Progenitor cell of endocrine pancreas (in vitro differentiated cells): ENCODE measurements at places on chromosomes 16 and 17. TPM values are rescaled to one million over a fixed set of nuclear protein-coding genes. Genes with fewer than 3 reads are reported as not detected.
A peak's percentile ranks its signal among the peaks of the same experiment; 100 is the strongest.

The WFIKKN2 gene
- total RNA-seq = not detected in 2 replicates

The TLCD2 gene
- 2.7 and 2.9 TPM in 2 replicates for total RNA-seq

The CD68 gene
- not detected in 2 replicates for total RNA-seq

The HSF5 gene
- 0.11 and 0.12 TPM in 2 replicates for total RNA-seq

The CTRB2 gene
- 1.1 TPM in 1 of 2 replicates, not detected in the other for total RNA-seq

The EVPLL gene
- not detected in 2 replicates for total RNA-seq

The ZNF469 gene
- 0.05 and 0.07 TPM in 2 replicates for total RNA-seq

The IRX5 gene
- total RNA-seq = 1.2 and 1.6 TPM in 2 replicates

The TMIGD1 gene
- total RNA-seq = not detected in 2 replicates

The CES5A gene
- not detected in 2 replicates for total RNA-seq

- DNase-seq = no peak
- peaks cover 45% of the 10 kb centered on the region for H3K27me3 ChIP-seq
- no peak overlapping the region for H3K4me3 ChIP-seq
These were observed 520.8 kb upstream of the ZFHX3 start for GRCh38 chr16:73568769-73569168.

DNA sequence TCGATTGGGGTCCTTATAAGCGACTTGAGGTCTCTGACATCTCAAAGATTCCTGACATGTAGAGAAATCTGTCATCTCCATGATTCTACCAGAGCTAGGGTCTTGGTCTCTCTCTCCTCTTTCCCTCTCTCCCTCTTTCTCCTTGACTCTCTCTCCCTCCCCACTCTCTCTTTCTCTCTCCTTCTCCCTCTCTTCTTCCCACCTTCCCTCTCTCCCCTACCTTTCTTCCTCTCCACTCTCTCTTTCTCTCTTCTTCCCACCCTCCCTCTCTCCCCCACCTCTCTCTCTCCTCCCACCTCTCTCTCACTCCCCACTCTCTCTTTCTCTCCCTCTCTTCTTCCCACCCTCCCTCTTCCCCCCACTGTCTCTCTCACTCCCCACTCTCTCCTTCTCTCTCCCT lies 32.6 kb downstream of the B4GALNT2 start:
- H3K27ac ChIP-seq = no peak overlapping the region
- no peaks in the 10 kb centered on the region for H3K36me3 ChIP-seq
- H3K27me3 ChIP-seq = peaks cover 31% of the 10 kb centered on the region
- DNase-seq = no peak
- no peak overlapping the region for H3K4me3 ChIP-seq

GRCh38 chr17:33751702-33752065 lies 458.6 kb upstream of the ASIC2 start:
- H3K4me1 ChIP-seq = peaks cover 7% of the 10 kb centered on the region
- H3K36me3 ChIP-seq = no peaks in the 10 kb centered on the region
- peak overlapping the region; percentile 42 for H3K27ac ChIP-seq
- DNase-seq = no peak
- peaks cover 29% of the 10 kb centered on the region for H3K27me3 ChIP-seq

GRCh38 chr17:67801626-67802175 lies 23.6 kb upstream of the BPTF start:
- no peaks in the 10 kb centered on the region for H3K36me3 ChIP-seq
- no peak overlapping the region for H3K4me3 ChIP-seq
- no peaks in the 10 kb centered on the region for H3K4me1 ChIP-seq
- H3K27me3 ChIP-seq = peaks cover 3% of the 10 kb centered on the region
- H3K27ac ChIP-seq = no peak overlapping the region

GRCh38 chr16:1705688-1706385 lies at the start of gene MAPK8IP3:
Gene MAPK8IP3 (plus strand): TSS chr16:1706195. CDS start chr16:1706340, 145 bp downstream.
- H3K4me1 ChIP-seq = peaks cover 13% of the 10 kb centered on the region
- H3K27ac ChIP-seq = peak within 1 kb of the TSS; percentile 99
- DNase-seq = peak; percentile 96
- no peaks in the 10 kb centered on the region for H3K27me3 ChIP-seq
- H3K4me3 ChIP-seq = peak within 1 kb of the TSS; percentile 99
- H3K36me3 ChIP-seq = peaks cover 8% of the 10 kb centered on the region

- H3K36me3 ChIP-seq = peaks cover 4% of the 10 kb centered on the region
- peak overlapping the region; percentile 24 for H3K4me3 ChIP-seq
These were observed 6.8 kb downstream of the UBALD2 start for GRCh38 chr17:76271669-76272540.

DNA sequence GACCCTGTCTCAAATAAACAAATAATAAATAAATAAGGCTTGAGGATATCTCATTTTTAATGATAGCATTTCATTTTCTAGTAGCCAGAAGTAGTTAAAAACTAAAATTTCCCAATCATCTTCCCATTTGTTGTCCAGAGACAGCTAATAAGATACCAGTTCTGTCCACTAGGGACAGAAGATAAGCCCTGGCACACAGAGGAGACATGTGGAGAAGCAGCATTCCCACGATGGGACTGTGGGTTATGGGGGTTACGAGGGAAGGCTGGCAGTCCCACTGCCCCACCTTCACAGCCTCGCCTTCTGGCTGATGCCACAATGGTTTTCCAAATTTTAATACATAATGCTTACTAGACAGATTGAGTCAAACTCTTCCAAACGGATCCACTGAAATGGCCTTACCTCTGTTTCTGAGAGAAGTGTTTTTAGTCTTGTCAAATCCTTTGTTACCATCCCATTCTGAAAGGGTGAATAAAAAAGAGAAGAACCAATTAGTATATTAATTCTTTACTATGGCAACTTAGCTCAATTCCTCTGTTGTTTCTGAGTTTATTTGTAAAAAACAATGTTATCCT lies 44.2 kb downstream of the HELZ start:
- peaks cover 22% of the 10 kb centered on the region for H3K36me3 ChIP-seq
- H3K27ac ChIP-seq = no peak overlapping the region
- H3K27me3 ChIP-seq = no peaks in the 10 kb centered on the region

DNA sequence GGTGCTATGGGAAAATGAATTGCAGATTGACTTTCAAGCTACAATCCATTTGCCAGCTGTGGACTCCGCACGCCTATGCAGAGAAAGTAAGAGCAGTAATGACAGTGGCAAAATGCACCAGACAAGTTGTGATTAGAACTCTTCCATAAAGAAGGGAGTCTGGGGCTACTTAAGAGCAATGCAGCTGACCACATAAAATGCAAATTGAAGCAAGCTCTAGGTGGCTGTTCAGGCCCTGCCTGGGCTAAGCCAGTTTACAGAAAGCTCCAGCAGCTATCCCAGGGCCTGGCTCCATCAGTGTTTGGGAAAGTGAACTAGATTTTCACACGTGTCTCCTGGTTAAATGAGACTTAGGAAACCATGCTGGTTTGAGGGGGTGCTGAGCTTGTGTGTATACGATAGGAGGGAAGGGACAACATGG lies 2.2 kb upstream of the MAP2K6 start:
- H3K4me3 ChIP-seq = no peak overlapping the region
- peaks cover 7% of the 10 kb centered on the region for H3K4me1 ChIP-seq
- no peak for DNase-seq

DNA sequence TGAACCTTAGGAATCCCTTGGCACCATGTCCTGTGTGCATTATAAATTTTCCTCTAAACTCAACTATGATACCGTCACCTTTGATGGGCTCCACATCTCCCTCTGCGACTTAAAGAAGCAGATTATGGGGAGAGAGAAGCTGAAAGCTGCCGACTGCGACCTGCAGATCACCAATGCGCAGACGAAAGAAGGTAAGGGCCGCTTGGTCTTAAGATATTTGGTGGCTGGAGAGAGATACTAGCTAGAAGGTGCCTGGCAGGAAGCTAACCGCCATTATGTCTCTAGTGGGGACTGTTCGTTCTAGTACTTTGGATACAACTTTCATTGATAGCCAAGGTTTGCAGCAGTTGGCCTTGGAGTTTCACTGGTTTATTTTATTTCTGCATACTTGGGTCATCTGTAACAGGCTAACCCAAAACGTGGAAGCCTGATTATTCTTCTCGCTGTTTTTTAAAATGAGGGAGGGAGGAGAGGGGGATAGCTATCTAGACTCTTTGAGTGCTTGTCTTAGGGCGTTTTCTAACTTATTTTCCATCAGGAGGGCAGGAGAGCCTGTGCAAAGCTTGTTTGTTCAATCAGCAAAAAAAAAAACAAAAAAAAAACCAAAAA lies 1.3 kb downstream of the RBBP6 start:
- H3K4me3 ChIP-seq = peak overlapping the region; percentile 98
- peak overlapping the region; percentile 99 for H3K27ac ChIP-seq
- no peak for DNase-seq
- peaks cover 2% of the 10 kb centered on the region for H3K36me3 ChIP-seq
- H3K4me1 ChIP-seq = peaks cover 24% of the 10 kb centered on the region

- peaks cover 9% of the 10 kb centered on the region for H3K27me3 ChIP-seq
- no peak overlapping the region for H3K27ac ChIP-seq
- DNase-seq = peak; percentile 34
- H3K4me1 ChIP-seq = no peaks in the 10 kb centered on the region
- H3K36me3 ChIP-seq = peaks cover 3% of the 10 kb centered on the region
- H3K4me3 ChIP-seq = no peak overlapping the region
These were observed 49.3 kb upstream of the USP7 start for GRCh38 chr16:9012848-9013507.

DNA sequence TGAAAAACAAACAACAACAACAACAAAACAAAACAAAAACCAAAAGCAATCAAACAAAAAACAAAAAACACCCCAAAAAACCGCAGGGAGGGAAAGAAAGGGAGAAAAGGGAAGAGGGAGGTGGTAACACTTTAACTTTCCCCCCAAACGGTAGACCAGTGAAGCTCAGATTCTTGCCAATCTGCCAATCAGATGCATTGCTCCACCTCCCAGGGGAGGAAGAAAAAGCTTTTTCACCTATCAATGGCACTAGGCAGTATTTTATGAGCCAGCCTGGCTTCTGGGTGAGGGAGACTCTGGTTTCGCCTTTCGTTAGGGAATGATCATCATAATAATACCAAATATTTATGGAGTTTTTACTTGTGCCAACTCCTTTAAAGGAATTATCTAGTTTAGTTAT lies 94.1 kb downstream of the GPR139 start:
- H3K27ac ChIP-seq = no peak overlapping the region
- H3K36me3 ChIP-seq = no peaks in the 10 kb centered on the region
- no peaks in the 10 kb centered on the region for H3K4me1 ChIP-seq
- no peak overlapping the region for H3K4me3 ChIP-seq
- no peaks in the 10 kb centered on the region for H3K27me3 ChIP-seq
- no peak for DNase-seq

- H3K27ac ChIP-seq = no peak overlapping the region
- DNase-seq = no peak
- H3K4me1 ChIP-seq = peaks cover 13% of the 10 kb centered on the region
- no peaks in the 10 kb centered on the region for H3K36me3 ChIP-seq
- H3K27me3 ChIP-seq = no peaks in the 10 kb centered on the region
These were observed 73.3 kb upstream of the MON1B start for GRCh38 chr16:77117707-77118106.

GRCh38 chr16:28596840-28597691 lies at the start of gene SULT1A2:
Gene SULT1A2 (minus strand): TSS chr16:28597050. CDS start chr16:28595930, 1,120 bp downstream.
- H3K4me1 ChIP-seq = peaks cover 20% of the 10 kb centered on the region
- H3K4me3 ChIP-seq = peak within 1 kb of the TSS; percentile 52
- H3K27ac ChIP-seq = peak within 1 kb of the TSS; percentile 95
- H3K27me3 ChIP-seq = no peaks in the 10 kb centered on the region
- H3K36me3 ChIP-seq = peaks cover 7% of the 10 kb centered on the region

DNA sequence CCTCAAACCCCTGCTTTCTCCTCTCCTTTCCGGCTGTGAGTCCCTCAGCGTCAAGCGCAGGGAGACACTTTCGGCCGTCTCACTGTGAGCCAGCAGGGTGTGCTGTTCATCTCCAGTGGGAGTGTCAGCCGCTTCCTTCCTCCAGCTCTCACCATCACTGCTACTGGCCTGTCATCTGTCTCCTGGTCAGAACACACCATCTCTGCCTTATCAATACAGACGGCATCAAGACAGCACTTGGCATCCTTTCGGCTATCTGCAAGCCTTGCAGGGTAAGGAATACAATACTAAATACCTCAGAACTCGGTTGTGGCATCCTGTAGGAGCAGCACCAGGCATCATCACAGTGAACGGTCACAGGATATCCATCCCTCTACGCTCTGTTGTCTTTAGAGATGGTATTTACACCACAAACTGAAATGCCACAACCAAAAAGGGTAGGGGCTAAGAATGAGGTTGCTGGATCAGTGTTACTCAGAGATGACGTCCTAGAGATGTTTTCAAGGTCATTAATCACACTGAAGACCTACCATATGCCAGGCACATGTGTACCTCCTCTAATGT lies 20.7 kb upstream of the CMTM4 start:
- H3K4me3 ChIP-seq = no peak overlapping the region
- peaks cover 4% of the 10 kb centered on the region for H3K4me1 ChIP-seq
- DNase-seq = no peak
- no peaks in the 10 kb centered on the region for H3K27me3 ChIP-seq
- H3K27ac ChIP-seq = no peak overlapping the region
- H3K36me3 ChIP-seq = peaks cover 10% of the 10 kb centered on the region

GRCh38 chr17:43020030-43020621 lies 2.1 kb downstream of the VAT1 start:
- peaks cover 29% of the 10 kb centered on the region for H3K4me1 ChIP-seq
- H3K4me3 ChIP-seq = peak overlapping the region; percentile 95
- H3K27ac ChIP-seq = no peak overlapping the region
- no peak for DNase-seq
- H3K27me3 ChIP-seq = no peaks in the 10 kb centered on the region

- H3K27ac ChIP-seq = peak overlapping the region; percentile 26
- peaks cover 28% of the 10 kb centered on the region for H3K4me1 ChIP-seq
- H3K36me3 ChIP-seq = peaks cover 8% of the 10 kb centered on the region
- no peak overlapping the region for H3K4me3 ChIP-seq
These were observed 3.7 kb downstream of the PFN1 start for GRCh38 chr17:4944554-4945175.

DNA sequence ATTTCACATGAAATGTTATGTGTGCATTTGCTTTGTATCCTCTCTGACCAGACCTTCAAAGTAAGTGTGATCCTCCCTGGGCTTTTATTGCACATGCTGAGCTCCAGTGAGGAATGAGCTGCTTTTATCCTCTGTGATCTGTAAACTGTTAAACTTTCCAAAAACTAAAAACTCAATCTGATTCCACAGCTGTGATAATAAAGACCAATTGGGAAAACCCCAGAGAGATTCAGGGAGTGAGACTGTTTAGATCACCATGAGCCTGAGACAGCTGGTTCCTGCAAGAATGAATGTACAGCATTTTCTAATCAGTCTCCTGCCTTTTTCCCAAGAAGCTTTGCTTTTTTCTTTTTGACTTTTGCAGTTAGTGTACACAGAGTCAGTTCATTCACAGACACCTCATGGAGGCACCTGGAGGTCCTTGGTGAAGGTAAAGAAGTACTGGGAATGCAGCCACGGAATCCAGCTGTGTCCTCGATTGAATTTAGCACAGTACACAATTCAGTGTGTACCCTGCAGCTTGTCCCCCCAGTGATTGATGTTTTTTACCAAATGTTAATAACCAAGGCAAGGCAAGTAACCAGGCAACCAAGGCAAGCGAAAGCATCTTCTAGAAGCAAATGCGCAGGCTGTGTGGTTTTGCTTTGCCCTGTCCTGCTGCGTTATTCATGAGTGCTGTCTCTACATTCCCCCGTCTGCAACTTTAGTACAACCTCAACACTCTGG lies 182.6 kb downstream of the LGALS9B start:
- H3K4me3 ChIP-seq = no peak overlapping the region
- peaks cover 10% of the 10 kb centered on the region for H3K4me1 ChIP-seq
- peaks cover 18% of the 10 kb centered on the region for H3K36me3 ChIP-seq
- no peak overlapping the region for H3K27ac ChIP-seq
- DNase-seq = no peak

DNA sequence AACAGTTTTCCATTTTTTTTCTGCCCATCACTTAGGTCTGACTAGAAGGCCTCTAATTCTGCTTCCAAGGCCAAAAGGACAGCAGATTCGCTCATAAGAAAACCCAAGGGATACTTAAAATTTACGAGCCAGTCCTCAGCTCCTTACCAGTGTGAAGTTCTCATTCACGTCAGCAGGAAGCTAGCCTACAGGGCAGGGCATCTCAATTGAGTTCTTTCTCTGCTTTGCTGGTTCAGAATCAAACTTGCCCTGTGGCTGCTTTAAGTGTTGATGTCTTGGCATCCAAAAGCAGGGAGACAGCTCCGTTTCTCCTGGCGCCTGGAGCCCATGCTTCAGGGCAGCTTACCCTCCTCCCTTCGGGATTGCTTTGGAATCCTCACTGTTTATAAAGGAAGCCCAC lies 136.0 kb downstream of the ANKFN1 start:
- H3K27ac ChIP-seq = no peak overlapping the region
- DNase-seq = no peak
- H3K4me1 ChIP-seq = no peaks in the 10 kb centered on the region
- peaks cover 10% of the 10 kb centered on the region for H3K27me3 ChIP-seq
